ENCODE measurements at places on chromosomes 7 and 10.

- H3K36me3 ChIP-seq: no peaks in the 10 kb centered on the region
- H3K4me3 ChIP-seq: no peak overlapping the region
- H3K27ac ChIP-seq: peak overlapping the region; percentile 99
- DNase-seq: no peak
Observed at GRCh38 chr10:3803295-3803926, 18.4 kb upstream of the KLF6 start.

- H3K27me3 ChIP-seq: no peaks in the 10 kb centered on the region
- no peak overlapping the region for H3K4me3 ChIP-seq
- no peak overlapping the region for H3K27ac ChIP-seq
- peaks cover 41% of the 10 kb centered on the region for H3K4me1 ChIP-seq
- no peaks in the 10 kb centered on the region for H3K36me3 ChIP-seq
Observed at GRCh38 chr10:110006358-110007160, 1.2 kb upstream of the ADD3 start.

DNA sequence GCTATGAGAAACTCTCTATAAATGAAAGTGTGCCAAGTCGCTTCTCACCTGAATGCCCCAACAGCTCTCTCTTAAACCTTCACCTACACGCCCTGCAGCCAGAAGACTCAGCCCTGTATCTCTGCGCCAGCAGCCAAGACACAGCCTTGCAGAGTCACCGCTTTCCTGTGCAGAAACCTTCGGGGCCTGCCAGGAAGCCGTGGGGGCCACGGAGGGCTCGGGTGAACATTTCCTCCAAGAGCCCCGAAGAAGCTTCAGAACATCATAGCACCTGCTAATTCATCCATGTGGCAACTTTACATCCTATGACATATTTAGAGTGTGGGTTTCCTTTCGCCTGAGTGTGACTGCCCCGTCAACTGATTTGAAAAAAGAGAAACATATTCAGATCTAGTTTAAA is 55.7 kb upstream of the PRSS58 start:
- no peak overlapping the region for H3K27ac ChIP-seq
- no peaks in the 10 kb centered on the region for H3K4me1 ChIP-seq
- peaks cover 18% of the 10 kb centered on the region for H3K27me3 ChIP-seq
- no peaks in the 10 kb centered on the region for H3K36me3 ChIP-seq
- no peak overlapping the region for H3K4me3 ChIP-seq

GRCh38 chr10:103692436-103692951 is 162.9 kb downstream of the SH3PXD2A start:
- peaks cover 1% of the 10 kb centered on the region for H3K27me3 ChIP-seq
- no peak overlapping the region for H3K27ac ChIP-seq
- peaks cover 62% of the 10 kb centered on the region for H3K4me1 ChIP-seq
- DNase-seq: no peak
- peak overlapping the region; percentile 68 for H3K4me3 ChIP-seq

DNA sequence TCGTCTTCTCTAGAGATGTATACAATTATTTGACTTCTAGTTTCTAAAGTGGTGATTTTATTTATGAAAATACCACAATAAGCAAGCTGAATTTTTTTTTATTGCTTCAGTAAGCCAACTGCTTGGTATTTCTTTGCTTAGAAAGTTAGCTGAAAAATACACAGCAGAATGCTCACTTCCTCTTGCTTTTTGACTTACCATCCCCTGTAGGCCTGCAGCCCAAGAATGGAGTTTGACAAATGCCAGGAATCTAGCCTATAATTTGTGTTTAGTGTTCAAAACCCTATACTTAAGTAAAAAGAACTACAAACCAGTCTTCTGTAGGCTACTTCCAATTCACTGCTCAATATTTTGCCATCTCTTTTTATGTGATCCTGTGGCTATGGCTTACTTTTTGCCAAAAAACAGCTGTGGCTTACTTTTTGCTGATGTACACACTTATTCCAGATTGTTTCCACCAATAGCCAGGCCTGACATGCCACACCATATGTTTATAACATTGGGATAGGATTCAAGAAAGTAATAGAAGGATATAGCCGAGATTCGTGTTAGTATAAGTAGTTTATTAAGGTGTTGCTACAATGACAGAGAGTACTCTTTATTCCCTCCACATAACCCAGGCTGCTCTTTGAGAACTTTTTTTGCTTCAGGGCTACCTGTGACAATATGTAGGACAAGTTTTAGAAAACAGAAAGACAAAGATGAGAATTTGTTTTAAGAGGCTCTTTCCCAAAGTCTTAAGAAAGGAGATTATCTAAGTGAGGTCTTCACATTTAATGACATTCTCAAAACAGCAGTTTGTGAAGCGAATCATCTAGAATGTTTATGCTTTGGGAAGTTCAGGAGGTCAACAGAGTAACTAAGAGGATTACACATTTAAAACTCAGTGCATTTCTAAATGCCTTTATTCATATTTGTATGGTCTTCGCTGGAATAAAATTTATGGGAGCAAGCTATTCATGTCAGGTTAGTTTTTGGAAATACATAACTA is 263.9 kb upstream of the FZD1 start:
- peak overlapping the region; percentile 71 for H3K27ac ChIP-seq
- peaks cover 2% of the 10 kb centered on the region for H3K27me3 ChIP-seq
- peak overlapping the region; percentile 30 for H3K4me3 ChIP-seq
- peak; percentile 23 for DNase-seq
- 0 out of 2 replicates have a peak, but pooled peaks cover 8% of the 10 kb centered on the region for H3K36me3 ChIP-seq
- H3K4me1 ChIP-seq: peaks cover 21% of the 10 kb centered on the region

GRCh38 chr10:78768041-78768835 is 300.5 kb upstream of the ZMIZ1 start:
- H3K4me1 ChIP-seq: no peaks in the 10 kb centered on the region
- DNase-seq: no peak
- H3K27ac ChIP-seq: no peak overlapping the region
- H3K4me3 ChIP-seq: no peak overlapping the region

Measured in HFFc6 (cell line).